ENCODE measurements at places on chromosomes 6 and 20.

DNA sequence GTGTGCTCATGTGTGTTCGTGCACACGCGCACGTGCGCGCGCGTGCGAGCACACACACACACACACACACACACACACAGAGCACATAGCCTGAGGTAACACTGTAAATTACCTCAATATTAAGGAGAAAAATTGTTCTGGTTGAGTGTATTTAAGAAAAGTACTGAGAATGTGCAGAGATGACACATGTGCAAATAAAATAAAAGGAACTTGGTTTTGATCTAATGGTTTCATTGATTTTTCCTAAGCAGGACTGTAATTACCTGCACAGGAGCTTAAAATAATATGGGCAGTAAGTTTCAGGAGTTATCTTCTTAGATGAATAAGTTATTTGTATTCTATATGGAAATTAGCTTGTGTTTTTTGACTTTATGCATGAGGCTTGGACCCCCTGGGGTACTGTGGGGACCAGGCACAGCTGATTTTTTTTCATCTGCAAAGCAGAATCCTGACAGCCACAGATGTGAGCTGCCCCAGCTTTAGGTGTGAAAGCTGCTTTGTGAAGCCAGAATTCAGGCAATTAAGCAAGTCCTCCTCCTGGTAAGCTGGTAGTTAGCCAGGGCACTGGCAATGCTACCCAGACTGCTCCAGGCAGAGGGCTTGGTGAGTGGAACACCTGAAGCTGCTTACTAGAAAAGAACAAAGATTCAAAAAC lies 1040.6 kb upstream of the CITED2 start:
- no peak for DNase-seq

DNA sequence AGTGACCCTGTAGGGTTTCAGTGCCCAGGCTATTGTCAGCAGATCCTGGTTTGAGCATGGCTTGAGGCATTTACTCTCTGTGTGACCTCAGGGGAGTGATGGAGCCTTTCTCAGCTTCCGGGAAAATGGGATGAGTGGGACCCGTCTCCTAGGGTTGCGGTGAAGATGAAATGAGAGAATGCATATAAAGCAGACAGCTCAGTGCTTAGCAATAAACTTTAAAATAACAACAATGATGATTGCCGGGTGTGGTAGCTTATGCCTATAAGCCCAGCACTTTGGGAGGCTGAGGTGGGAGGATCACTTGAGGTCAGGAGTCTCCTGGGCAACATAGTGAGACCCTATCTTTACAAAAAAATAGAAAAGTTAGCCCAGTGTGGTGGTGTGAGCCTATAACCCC lies 106.0 kb upstream of the MTHFD1L start:
- no peak for DNase-seq

- no peak for DNase-seq
Observed at GRCh38 chr20:54292185-54292584, 84.3 kb downstream of the PFDN4 start.

GRCh38 chr6:75284632-75285282 lies at the start of gene TMEM30A:
Gene TMEM30A, minus strand, starts transcription at chr6:75284792. Its CDS starts 154 bp downstream, at chr6:75284638.
- DNase-seq: peak; percentile 98

GRCh38 chr20:11740975-11741374 lies 176.7 kb upstream of the BTBD3 start:
- DNase-seq: no peak

GRCh38 chr20:51695574-51696303 lies 72.5 kb downstream of the ATP9A start:
- DNase-seq: no peak

DNA sequence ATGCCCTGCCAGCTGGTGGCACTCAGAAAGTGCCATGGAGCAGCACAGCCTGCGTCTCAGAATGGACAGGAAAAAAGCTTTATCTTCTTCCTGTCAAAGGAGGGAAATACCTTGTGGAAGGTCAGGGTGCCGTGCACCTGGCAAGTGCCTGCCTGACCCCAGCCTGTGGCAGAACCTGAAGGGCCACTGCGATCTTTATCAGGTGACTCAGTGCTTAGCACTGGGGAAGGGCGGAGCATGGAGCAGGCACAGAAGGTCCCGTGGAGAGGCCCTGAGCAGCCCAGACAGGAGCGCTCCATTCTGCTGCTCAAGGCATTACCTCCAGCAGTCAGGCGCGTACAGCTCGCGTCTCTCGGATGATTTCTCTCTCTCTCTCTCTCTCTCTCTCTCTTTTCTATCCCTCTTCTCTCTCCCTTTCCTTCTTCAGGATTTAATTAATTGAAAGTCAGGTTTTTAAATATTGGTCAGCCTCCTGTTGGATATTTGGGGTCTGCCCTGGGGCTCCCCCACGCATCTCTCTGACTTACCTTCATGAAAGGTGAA lies 31.7 kb downstream of the FOXC1 start:
- DNase-seq: no peak

- DNase-seq: no peak
Observed at GRCh38 chr6:109491207-109491938, 8.4 kb upstream of the ZBTB24 start.

GRCh38 chr6:20202324-20202658 lies 10.0 kb downstream of the MBOAT1 start:
- no peak for DNase-seq

DNA sequence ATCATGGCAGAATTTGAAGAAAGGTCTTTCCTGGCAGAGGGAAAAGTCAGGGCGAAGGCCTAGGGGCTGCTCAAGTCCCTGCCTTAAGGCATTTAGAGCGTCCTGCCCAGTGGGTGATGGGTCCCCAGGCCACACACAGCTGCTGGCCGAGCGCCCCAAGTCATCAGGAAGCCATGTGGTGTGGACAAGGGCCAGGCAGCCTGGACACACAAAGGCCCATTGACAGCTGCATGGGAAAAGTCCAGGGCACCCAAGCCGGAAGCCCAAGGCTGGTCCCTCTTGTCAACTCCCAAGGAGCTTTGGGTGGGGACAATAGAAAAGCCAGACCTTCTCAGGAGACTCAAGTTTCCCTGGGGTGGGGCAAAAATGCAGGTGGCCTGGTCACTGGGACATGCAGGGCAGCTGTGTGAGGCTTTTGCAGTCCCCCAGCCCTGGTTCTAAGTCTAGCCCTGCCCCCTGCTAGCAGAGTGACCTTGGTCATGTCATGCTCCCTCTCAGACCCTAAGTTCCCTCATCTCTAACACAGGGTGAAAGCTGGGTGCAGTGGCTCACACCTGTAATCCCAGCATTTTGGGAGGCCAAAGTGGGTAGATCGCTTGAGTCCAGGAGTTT lies 44.3 kb upstream of the PTGIS start:
- DNase-seq: peak; percentile 42

- DNase-seq: no peak
Observed at GRCh38 chr20:48158014-48158413, 372.7 kb upstream of the SULF2 start.

All from colonic mucosa (tissue), 4 donors.